ENCODE measurements at places on chromosomes 3 and 15.

DNA sequence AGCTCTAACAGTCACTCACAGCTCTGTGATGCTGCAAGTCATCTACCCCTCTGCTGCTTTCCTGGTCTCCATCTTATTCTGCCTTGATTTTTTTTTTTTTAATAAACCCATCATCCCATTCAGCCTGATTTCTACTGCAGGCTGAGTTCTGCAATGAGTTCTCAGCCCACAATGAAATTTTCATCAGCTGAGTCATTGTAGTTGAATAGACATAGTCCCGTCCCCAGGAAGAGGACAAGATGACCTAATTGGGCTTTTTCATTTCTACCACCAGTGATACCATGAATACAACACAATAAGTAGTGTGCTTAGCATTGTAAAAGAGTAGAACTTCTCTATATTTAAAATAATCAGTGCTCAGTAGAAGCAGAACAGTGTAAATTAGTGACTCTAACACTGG, 59.3 kb downstream of the C3orf85 start:
- DNase-seq, result no peak

DNA sequence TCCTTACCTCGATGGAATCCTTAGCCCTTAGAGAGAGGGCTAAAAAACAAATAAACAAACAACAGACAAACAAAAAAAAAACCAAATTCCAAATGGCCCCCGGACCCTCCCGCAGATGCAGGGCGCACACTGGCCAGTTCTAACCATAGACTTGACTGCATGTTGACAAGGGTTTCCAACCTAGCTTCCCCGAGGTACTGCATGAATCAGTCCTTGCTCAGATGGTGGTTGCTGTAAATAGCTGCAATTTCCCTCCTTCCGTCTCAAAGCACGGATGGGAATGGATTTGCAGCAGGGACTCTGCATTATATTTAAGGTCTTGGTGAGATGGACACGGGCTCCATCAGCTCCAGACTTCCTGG, 162.8 kb downstream of the CD47 start:
- DNase-seq, result no peak

- no peak for DNase-seq
These were observed 127.6 kb upstream of the PDZRN3 start for GRCh38 chr3:73752338-73752737.

- no peak for DNase-seq
These were observed 225.9 kb upstream of the GAP43 start for GRCh38 chr3:115397433-115397832.

- DNase-seq, result no peak
These were observed 74.6 kb upstream of the ACAD9 start for GRCh38 chr3:128804811-128805155.

DNA sequence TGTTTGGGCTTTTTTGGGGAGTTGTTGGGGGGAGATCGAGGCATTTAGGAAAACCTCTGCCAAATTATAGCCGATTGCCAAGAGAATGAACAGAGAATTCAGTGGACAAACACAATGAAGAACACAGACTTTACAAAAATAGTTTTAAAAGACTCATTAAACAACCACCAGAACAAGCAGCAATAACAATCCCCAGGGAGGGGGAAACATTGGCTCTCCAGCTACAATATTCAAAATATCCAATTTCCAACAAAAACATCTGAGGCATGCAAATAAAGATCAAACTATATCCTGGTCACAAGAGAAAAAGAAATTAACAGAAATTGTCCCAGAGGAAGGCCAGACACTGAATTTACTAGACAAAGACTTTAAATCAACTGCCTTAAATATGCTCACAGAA, 24.5 kb upstream of the ANKRD28 start:
- DNase-seq, result no peak

DNA sequence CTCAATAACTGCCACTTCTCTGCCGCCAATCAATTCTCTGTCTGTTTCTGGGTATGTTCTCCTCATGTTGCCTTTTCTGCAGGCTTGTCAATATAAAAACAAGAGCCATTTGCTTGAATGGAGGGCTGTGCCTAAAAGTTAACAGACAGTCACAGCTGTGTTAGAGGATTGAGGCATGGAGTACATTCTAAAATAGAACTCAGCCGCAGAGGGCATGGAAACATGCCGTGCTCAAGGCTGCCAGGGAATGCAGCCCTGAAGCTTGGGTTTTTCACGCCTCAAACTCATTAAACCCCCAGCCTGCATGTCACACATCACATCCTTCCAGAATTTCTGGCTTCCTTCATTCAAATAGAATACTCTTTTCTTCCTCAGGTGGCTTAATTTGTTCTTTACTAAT, 166.6 kb downstream of the TPRG1 start:
- DNase-seq, result no peak

DNA sequence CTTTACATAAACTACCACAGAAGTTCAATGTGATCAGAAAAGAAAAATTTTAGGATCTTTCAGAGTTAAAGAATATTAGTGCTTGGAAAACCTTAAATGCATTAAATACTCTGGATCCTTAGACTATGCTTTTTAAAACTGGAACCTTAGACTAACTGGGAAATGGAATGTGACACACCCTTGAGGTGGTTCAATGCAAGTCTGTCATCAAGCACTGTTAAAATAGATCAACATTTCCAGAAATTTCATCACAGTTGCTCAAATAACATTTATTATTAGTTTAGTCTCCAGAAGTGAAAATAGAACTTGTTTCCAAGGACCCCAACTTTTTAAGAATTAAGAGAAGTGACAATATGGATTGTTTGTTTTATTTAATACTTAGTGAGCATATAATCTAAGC, 71.8 kb downstream of the GAP43 start:
- no peak for DNase-seq

DNA sequence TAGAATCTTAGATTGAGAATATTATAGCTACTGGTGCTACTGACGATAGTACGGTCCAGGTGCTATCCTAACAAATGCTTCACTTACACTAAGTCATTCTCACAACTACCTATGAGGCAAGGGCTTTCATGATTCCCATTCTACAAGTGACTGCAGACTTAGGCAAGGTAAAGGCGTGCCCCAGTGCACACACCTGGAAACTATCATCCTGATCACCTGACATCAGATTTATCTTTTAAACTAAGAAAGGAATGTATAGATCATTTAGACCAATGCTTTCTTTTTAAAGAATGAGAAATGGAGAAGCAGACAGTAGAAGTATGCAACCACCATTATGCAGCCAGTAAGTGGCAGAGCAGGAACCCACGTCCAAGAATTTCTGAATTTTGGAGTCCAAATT, 59.2 kb upstream of the LRRN1 start:
- DNase-seq, result no peak

DNA sequence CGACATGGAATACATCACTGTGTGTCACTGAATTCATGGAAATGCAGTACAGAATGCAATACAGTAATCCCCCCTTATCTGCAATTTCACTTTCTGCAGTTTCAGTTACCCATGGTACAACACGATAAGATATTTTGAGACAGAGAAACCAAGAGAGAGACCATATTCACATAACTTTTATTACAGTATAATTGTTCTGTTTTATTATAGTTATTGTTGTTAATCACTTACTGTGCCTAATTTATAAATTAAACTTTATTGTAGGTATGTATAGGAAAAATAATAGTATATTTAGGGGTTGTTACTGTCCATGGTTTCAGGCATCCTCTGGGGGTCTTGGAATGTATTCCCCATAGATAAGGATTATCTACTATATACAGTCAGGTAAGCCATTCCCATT, 61.8 kb downstream of the MBNL1 start:
- no peak for DNase-seq

DNA sequence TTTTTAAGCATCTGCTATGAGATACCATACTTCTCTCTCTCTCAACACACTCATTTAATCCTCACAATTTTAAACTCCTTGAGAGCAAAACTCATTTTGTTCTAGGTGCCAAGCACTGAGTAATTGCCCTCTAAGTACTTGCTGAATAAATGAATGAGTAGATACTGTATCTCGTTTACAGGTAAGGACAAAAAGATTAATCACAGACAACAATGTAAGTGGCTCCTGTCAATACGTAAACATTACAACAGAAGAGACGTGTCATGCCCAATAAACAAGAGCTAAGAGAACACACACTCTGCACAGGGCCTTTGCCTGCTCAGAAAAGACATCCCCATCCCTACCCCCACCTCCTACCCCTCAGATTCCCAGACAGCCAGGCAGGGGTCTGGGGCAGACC, 59.8 kb downstream of the CHSY1 start:
- no peak for DNase-seq

- peak; percentile 79 for DNase-seq
These were observed at the start of gene TWF2 for GRCh38 chr3:52238761-52239701. TWF2 (minus strand) TSS chr3:52239158; CDS start chr3:52239016, 142 bp downstream.

Data from activated CD4-positive, alpha-beta T cell treated with anti-CD3 and anti-CD28 coated beads, Interleukin-2, amount 50 U/mL, for 1 hour (primary cell).